Anterior cingulate cortex (tissue), 58 donors: ENCODE measurements at places on chromosomes 7 and 10.

GRCh38 chr10:22765660-22766547 is 51.5 kb upstream of the PIP4K2A start:
- no peak for DNase-seq

DNA sequence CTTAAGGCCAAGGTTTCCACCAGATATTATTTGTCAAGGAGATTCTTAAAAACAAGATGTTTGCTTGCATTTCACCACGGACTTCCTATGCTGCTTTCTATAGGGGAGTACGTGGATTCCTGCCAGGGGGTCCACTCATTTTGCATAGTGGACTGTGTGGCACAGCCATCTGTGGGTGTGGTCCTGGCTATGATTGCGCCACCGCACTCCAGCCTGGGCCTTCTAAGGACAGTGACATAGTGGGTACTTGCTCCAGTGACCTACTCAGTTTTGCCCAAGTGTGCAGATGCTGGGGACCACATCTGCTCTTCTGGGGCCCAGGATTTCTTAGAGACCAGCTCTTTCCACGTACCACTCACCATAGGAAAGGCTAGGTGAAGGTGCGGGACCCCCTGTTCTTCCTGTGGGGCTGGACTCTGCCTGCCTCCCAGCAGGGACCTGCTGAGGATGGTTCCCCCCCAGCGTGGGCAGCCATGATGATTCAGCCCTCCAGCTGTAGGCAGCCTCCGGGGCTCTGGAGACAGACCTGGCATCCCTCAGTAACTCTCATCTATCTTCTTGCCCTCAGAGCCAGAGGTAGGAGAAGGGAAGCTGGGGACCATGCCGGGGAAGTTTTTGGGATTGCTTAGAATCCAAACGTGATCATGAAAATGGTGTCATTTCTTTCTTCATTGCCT is 42.9 kb downstream of the HK1 start:
- DNase-seq, result no peak

- DNase-seq, result no peak
Measured at GRCh38 chr10:49605939-49606509, 4.1 kb upstream of the SLC18A3 start.

DNA sequence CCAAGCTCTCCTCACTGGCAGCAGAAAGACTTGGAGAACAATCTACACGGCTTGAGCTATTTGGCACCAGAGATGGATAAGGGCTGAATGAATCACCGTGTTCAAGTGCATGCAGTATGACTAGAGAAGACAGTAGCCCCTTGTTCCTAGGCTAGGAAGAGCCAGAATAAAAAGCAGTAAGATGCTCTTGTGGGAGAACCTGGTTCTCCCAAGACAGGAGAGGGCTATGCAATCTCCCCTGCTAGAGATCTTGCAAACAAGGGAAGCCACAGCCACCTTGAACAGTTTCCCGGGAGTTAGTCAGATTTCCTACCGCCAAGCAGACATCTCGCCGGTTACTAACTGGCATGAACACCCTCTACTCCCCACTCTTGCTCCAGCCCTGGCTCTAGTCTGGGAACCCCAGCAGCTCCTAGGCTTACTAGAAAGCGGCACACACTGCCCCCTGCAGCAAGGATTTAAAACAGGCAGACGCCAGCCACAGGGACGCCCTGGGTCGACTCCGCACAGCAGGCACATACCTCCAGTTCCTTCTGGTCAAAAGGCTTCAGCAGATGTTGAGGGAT is 107.3 kb downstream of the SMURF1 start:
- peak; percentile 31 for DNase-seq

DNA sequence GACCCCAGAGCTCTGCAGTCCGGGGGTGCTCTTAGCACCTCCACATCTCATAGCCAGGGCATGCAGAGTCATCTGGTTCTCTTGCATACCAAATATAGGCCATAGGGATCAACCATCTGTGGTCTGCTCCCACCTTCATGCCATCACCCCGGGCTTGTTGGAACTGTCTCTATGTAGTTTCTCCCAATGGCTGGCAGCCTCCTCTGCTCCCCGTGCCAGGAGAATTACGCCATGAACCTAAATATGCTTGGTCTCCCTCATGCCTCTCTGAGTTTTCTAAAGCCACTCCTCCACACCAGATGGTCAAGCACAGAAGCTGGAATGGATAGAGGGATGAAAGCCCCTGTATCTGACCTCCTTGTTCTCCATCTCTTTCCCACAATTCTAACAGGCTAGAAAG is 302.6 kb upstream of the MYO3A start:
- DNase-seq, result no peak
